ENCODE measurements at places on chromosomes 12 and 14. TPM values are rescaled to one million over a fixed set of nuclear protein-coding genes. Genes with fewer than 3 reads are reported as not detected.

IL22 gene
- not detected for total RNA-seq

EPS8 gene
- total RNA-seq, result 29.4 TPM

DYRK4 gene
- total RNA-seq, result 58.8 TPM

SRRM4 gene
- not detected for total RNA-seq

SYNDIG1L gene
- not detected for total RNA-seq

GRCh38 chr14:78335531-78335930 lies 165.4 kb downstream of the NRXN3 start:
- no peak for DNase-seq

DNA sequence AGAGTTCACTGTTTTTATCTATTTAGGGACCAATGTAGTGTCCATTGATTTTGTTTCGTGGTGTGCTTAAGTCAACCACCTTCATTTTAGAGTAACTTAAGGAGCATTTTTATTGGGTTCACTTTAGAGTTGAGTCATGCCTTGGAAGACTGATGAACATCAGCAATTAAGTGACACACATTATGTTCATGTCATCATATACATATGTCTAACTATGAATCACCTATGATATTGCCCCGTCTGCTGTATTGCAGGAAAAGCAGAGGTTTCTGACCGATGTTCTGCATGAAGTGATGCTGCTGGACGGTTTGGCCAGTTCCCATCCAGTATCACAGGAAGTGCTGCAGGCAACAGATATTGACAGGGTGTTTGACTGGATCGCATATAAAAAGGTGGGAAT lies 227.1 kb downstream of the TRHDE start:
- no peak for DNase-seq

DNA sequence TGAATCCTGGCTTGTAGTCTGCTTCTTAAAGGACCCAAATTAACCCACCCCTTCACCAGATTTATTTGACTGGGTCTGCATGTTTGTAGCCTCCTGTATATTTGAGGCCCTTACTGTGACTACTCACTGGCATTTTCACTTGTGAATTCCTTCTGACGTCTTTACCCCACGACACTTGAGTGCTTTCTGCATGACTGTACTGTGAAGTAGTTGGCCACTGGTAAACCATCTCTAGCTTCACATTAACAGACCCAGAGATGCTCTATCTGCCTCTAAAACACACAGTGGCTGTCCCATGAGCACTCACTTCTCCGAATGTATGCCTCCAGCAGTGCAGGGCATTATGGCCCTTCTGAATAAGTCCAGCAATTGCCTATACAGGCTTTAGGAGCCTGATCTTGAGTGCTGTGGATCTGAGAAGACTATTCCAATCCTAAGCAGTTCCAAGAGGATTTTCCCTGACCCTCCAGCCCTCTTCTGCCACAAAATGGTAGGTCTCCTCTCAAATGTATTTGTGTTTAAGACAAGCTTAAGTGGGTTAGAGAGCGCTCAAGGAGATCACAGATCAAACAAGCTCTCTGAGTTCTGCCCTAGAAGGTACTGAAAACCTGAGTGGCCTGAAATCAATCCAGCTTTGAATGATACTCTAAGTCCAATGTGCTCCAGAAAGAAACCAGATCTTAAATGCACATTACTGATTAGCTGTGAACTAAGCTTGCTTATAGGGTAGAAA lies 534.7 kb downstream of the RPS29 start:
- DNase-seq, result no peak

DNA sequence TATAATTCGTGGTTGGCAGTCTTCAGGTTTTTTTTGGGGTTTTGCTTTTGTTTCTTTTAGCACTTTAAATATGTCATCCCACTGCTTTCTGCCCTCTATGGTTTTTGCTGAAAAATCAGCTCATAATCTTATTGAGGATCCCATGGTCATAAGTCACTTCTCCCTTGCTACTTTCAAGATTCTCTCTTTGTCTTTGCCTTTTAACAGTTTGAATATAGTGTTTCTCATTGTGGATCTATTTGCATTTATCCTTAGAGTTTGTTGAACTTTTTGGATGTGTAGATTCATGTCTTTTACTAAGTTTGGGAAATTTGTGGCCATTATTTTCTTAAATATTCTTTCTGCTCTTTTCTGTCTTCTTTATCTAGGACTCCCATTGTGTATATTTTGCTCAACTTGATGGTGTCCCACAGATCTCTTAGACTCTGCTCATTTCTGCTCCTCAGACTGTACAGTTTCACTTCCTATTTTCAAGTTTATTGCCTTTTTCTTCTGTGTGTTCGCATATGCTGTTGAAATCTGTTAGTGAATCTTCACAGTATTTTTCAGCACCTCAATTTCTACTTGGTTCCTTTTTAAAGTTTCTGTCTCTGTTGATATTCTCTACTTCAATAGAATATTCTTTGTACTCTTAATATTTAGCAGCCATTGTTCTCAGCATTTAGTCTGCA lies 70.8 kb downstream of the WNK1 start:
- DNase-seq, result no peak

- peak; percentile 17 for DNase-seq
Observed at GRCh38 chr14:99158150-99158549, 113.8 kb downstream of the BCL11B start.

DNA sequence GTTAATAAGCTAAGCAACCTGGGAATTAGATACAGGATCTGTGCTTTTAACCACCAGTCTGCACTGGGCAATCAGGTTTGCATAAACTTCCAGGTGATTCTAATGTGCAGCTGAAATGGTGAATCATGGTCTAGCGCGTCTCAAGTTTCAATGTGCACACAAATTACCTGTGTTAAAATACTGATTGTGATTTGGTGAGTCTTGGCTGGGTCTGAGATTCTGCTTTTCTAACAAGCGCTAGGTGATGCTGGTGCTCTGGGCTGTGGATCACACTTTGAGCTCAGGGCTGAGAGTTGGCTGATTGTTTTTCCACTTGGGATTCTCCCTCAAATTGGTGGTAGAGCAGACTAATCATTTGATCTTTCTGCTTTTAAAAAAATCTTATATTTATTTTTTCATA lies 124.8 kb downstream of the C12orf75 start:
- DNase-seq, result no peak

- peak; percentile 40 for DNase-seq
Observed at GRCh38 chr14:71103662-71104484, 196.6 kb downstream of the PCNX1 start.

GRCh38 chr12:127570793-127571360 lies 696.1 kb upstream of the TMEM132C start:
- no peak for DNase-seq

DNA sequence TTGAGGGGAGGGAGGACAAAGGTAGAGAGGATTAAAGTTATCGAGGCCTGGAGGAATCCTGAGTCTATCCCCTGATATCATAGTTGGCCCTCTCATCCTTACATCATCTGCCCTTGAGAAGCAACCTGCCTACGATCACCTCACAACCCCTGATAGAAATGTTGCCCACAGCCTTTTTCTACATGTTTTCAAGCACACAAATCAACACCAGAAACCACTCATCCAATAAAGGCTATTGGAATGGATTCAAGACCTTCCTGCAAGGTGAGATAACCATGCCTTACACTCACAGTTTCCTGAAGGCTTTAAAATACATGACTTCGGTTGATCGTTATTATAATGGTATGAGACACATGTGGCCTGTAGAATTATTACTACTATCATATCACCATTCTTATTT lies 175.7 kb upstream of the EGLN3 start:
- DNase-seq, result no peak

DNA sequence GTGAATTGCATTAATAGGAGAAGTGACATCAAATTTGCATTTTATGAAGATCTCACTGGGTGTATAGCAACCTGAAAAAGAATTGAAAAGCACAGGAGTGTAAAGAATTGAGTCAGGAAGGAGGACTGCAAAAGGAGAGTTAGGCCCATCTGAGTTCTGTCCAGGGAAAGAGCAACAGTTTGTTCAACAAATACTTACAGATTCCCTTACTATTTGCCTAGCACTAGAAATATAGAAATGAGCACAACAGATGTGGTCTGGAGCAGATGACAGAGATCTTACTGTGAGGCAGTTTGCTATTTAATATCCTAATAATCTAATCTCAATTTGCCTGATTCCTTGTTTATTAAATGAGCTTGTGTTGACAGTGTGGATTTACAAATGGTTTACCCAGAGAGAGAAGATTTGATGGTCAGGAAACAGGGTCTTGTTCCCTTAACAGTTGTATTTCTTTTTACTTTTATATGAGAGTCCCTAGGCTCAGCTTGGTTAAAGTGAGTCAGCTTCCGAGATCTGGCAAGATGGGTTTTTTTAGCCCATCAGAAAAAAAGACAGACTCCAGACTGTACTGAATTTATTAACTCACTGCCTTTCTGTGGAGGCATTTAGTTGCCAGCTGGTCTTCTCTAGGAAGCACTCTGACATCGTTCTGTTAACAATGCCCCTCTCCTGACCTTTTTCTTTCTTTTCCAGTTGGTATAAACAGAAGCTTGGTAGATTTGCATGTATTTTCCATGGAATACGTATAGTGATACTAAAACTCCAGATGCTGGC lies 229.7 kb downstream of the TTC6 start:
- DNase-seq, result no peak

- DNase-seq, result no peak
Observed at GRCh38 chr12:124302807-124303578, 8.1 kb downstream of the RFLNA start.

DNA sequence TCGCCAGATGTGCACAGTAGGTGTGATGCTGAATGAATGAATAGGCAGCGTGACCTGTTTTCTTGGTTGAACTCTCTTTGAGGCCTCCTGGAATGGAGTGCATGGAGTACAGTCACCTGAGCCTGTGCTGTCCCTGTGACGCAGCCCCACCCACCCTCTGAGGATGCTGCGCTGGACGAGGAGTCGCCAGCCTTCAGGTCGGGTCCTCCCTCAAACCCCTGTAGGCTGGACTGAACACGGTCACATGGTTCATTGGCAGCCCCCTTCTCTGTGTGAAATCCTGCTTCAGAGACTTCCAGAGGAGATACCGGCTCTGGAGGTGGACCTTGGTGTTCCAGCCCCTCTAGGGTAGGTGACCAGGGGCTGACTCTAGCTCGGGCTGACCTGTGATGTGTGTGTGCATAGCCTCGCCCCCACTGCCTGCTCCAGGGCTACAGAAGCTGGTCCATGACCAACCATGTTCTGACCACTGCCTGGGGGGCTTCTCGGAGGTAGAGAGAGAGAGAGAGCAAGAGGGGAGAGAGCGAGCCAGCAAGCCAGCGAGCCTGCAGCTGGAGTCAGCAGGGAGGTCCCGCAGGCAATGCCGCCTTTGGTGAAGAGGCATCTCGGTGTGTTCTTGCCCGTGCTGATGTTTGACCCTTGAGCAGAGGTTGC lies 158.0 kb upstream of the RTL1 start:
- DNase-seq, result no peak

DNA sequence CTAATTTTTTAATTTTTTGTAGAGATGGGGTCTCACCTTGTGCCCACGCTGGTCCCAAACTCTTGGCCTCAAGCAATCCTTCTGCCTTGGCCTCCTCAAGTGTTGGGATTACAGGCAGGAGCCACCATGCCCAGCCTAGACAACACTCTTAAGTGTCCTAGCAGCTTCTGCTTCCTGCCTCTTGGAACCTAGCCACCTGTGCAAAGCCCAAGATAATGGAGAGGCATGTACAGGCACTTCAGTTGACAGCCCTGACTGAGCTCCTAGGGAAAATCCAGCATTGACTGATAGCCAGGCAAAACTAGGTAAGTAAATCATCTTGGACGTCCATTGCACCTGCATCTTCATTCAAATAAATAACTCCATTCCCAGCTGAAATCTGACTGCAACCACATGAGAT lies 15.5 kb downstream of the COX14 start:
- DNase-seq, result no peak

DNA sequence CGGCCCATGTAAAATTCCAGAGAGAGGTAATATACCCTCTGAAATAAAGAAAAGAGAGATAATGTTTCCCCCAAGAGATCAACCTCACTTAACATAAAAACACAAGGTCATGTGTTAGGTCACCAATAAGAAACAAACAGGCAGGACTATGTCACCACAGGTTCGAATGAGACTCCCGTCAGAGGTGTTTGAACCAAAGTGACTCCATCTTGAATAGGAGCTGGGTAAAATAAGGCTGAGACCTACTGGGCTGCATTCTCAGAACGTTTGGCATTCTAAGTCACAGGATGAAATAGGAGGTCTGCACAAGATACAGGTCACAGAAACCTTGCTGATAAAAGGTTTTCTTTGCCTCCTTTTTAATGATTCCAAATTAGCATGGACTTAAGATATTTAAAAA lies 6.5 kb downstream of the PYGL start:
- no peak for DNase-seq

DNA sequence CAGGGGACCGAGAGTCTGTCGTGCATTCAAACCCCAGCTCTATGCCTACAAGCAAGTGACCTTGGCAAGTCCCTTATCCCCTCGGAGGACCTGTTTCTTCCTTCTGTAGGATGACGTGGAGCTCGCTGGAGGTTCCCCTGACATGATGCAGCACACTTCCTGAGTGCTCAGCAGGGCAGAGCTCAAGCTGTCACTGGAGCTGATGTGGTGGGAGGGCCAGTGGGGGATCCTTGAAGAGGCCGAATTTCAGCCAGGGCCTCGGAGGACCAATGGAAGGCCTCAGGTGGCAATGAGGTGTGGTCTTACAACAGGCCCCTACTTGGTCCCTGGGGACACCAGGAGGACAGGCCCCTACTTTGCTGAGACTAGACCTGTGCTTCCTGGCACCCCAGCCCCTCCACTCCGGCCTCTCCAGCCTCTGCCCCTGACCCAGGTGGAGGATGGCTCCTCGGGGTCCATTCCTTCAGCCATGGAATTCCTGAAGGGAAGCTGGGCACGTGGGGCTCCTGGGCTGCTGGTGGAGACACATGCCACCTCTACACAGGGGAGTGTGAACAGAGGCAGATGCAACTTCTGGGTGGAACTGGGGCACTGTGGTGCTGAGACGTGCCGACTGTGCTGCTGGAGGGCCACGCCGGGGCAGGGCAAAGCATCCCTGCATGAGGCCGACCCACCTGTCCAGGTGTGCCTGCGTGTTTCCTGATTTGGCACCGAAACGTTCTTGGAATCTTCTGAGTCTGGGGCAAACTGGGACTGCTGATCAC lies 18.7 kb upstream of the KIF26A start:
- no peak for DNase-seq

DNA sequence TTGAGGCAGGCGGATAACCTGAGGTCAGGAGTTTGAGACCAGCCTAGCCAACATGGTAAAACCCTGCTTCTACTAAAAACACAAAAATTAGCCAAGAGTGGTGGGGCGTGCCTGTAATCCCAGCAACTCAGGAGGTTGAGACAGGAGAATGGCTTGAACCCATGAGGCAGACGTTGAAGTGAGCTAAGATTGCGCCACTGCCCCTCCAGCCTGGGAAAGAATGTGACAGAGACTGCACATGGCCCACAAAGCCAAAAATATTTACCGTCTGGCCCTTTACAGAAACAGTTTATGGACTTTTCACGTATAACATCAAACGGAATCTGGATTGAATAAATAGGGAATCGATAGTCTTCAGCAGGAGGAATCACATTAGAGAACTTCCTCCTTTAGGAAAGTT lies 3.5 kb downstream of the RSRC2 start:
- DNase-seq, result no peak

DNA sequence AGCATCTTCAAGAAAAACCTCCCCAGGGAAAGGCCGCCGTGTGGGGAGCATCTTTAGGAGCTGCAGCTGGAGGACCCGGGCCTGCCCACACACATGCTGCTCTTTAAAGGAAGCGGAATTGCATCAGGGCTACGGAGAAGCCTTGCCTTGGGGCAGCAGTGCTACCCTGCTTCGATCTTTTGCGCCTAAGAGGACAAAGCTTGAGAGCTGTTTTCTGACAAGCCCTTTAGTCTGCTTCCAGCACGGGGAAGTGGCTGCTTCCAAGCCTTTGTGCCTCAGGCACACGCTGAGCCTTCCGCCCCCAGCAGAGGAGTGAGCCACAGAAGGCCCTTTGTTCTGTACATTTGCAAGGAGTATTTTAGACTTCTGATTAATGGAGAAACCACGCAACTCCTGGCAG lies 31.5 kb downstream of the COA8 start:
- no peak for DNase-seq

GRCh38 chr14:23119363-23120327 lies 590 bp upstream of the CEBPE start:
- DNase-seq, result no peak
